ENCODE measurements at places on chromosomes 12 and 14.

- no peak for DNase-seq
These were observed 101.6 kb upstream of the PLXNC1 start for GRCh38 chr12:94046626-94047410.

- DNase-seq = no peak
These were observed 279.3 kb downstream of the EGLN3 start for GRCh38 chr14:33671556-33671955.

GRCh38 chr12:129064209-129064855, 211.1 kb downstream of the GLT1D1 start:
- DNase-seq = no peak

DNA sequence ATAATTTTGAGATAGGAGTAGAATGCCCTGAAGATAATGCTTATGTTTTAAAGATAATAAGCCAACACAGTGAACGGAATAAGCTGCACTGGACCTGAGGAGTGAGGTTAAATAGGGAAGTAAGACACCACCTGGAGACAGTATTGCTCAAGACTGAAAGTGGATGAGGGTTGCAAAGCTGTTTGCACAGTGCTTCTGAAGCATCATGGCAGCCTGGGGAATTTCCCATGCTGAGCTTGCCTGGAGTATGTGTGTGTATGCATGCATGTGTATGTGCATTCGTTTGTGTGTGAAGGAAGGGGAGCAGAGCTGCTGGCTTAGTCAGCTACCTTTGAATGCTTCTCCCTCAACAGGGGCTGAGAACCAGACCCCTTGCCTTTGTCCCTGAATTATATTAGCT, 35.8 kb downstream of the BHLHE41 start:
- DNase-seq = no peak

GRCh38 chr12:9333161-9333560, 125.0 kb upstream of the PZP start:
- no peak for DNase-seq

- no peak for DNase-seq
These were observed 188.9 kb upstream of the PDZRN4 start for GRCh38 chr12:40999210-40999609.

GRCh38 chr12:127060933-127061332, 1206.0 kb upstream of the TMEM132C start:
- no peak for DNase-seq

DNA sequence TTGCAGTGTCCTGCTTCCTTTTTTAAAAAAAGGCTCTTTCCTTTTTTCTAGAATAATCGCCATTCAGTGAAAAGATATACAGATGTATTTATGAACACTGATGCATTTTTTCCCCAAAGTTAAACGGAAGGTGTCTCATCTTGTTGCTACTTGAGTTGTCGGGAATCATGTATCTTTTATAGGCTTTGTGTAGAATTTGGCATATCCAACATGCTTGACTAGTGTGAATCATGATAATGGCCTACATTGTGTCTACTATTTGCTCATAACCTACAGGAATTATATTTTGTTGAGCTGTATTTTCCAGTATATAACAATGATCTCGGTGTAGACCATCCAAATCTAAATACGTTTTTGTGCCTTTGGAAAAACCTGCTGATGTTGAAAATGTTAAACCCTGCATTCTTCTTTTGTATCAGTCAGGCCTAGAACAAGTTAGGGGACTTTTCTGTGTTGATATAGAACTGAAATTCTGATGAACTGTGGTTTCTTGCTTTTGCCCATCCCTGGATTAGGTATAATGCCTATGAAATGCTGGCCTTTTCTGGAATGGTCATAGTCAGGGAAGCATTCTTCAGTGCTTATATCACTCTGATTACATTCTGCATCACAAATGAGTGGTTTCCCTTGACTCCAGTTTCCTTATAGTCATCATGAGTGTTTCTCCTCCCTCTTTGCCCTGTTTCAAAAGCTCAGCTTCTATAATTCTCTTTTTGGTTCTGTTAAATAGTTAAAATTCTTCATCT, 10.8 kb downstream of the BMAL2 start:
- DNase-seq = peak; percentile 84

Data from AG20443 (cell line).